Kidney epithelial cell (primary cell): ENCODE measurements at places on chromosomes 6 and 20.

GRCh38 chr20:38665094-38665493 lies 59.2 kb upstream of the SLC32A1 start:
- no peak for DNase-seq

GRCh38 chr6:29749308-29749662 lies 26.1 kb downstream of the HLA-F start:
- no peak for DNase-seq

GRCh38 chr20:3340443-3340842 lies 67.0 kb downstream of the DNAAF9 start:
- no peak for DNase-seq

DNA sequence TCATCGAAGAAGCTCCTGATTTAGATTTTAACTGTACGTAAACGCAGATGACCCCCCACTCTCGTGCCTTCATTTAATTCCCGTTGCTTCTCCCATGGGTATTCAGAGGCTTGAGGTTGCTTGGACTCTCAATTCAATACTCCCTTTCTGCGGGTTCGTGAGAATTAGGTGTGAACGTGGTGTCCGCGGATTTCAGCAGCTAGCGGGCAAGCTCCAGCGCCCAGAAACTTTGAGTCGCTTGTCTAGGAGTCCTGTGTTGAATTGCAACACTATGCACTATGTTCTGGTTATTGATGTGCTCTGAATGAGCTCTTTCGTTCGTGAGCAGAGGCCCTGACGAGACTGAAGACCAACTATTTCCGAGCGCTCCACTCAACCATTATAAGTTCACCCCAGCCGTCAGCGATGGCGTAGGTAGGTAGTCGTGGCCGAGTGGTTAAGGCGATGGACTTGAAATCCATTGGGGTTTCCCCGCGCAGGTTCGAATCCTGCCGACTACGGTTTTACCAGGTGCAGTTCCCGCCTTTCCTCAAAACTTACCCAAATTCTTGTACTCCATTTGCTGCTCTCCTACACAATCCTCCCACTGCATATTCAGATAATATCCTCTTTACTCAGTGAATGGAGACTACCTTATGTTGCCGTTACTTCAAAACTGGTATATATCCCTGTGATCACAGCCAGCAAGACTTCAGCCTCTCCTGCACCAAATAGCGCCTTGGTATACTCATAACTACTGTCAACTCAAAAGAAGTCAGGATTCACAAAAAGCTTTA lies 72.6 kb upstream of the ZNF184 start:
- no peak for DNase-seq

DNA sequence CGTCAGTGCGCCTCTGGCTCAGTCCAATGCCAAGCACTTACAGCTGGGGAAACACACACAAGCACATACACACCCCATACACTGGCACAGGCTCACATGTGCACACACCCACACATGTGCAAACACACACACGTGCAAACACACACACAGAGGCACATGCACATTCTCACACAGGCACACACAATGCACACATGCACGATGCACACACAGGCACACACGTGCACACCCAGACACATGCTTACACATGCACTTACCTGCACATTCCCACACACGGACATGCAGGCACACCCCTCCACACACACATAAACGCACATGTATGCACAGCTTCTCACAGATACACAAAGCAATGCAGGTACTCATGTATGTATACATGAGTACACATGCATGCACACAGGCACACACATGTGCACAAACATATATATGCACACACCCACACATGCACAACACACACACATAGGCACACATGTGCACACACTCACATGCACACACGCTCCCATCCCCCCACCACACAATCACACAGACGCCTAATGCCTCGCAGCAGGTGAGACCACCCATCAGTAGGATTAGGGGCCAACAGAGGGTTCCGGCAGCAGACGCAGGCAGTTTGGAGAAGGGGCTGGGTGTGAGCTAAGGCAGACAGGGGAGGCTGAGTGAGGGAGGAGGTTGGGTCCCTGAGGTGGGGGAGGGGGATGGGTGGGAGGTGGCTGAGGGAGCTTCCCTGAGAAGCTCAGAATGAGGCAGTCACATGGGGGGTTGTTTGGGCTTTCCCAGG lies 71.2 kb upstream of the SLCO4A1 start:
- DNase-seq, result no peak
